Occipital lobe (tissue), 3 donors: ENCODE measurements at places on chromosomes 4 and X.

DNA sequence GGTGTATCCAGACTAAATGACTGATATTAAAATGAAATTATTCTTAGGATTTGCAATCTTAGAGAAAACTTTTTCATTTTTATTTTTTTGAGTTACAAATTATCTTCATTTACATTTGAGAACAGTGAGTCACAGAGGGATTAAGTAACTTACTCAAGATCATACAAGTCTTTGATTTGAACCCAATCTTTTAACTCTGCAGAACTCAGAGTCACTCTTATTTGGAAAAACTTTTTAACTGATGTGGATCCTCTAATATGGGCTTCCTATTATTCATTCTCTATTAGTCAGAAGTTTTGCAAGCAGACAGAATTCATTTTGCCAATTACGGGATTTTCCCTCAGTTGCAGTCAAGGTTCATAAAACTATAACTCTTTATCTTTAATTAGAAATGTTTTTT lies 20.1 kb downstream of the HPRT1 start:
- no peak for DNase-seq

GRCh38 chr4:177968817-177969442 lies 526.7 kb upstream of the AGA start:
- DNase-seq: no peak

DNA sequence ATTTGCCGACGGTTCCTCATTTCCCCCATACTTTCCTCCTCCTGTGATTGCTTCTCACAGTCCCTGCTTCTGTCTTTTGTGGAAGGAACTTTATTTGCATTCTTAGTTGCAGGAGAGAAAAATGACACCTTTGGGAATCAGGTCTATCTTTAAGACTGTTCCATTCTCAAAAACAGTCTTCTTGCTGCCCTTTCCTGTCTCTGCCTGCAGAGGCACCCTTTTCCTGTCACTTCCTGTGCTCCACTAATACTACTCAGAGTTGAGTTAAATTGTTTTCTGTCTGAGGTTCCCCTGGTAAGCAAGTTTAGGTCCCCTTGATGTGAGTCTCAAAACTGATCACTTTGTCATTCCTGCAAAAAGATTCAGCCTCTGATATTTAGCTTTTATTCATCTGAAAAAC lies 208.8 kb upstream of the CLNK start:
- no peak for DNase-seq

DNA sequence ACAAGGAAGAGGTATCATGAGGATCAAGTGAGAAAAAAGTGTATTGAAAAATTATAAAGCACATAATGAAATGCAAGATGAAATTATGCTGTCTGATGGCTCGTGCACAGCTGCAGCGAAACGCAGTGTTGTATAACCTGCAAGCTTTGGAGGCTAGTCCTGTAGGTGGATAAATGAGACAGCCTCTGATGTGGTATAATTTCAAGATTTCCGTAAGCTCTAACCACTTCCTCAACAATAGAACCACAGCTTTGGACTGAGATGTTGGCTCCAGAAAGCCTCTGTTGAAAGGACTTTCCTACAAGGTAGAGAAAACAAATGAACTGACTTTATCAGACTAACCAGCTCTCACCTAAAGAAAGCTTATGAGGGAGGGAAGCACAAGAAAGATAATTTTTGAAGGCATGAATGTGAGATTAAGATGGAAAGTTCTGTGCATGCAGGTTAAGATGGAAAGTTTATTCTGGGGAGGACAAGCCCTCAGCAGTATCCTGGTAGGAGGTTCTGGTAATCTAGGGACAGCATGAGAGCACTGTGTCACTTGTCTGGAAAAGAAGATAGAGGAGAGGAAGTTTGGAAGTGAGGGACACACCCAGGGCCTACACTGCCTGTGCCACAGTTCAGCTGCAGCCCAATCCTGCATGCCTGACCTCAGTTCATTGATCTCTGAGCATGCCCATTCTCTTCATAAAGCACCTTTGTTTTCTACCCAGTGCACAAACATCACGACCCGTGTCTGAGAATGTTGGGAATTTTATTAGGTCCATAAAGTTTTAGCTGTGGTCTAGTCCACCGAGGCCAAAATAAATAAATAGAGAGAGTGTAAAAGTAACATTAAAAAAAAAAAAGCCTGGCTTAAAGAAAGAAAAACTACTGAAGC lies 161.5 kb upstream of the SFRP2 start:
- DNase-seq: no peak

DNA sequence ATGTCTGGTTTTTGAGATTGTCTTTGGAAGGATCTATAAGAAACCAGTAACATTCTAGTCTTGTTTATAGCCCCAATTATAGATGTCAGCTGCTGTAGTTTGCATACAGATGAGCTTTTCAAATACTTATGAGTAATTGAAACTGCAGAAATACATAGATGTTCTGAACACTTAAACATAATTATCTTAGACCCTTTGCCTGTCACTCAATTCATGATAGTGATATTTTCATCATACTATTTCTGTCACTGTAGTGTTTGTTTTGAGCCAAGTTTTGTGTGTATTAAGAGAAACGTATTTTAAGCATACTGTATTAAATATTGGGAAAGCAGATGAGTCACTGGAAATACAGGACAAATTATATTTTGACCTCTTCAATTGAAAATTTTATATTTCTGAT lies 69.8 kb upstream of the SMARCA5 start:
- DNase-seq: no peak

DNA sequence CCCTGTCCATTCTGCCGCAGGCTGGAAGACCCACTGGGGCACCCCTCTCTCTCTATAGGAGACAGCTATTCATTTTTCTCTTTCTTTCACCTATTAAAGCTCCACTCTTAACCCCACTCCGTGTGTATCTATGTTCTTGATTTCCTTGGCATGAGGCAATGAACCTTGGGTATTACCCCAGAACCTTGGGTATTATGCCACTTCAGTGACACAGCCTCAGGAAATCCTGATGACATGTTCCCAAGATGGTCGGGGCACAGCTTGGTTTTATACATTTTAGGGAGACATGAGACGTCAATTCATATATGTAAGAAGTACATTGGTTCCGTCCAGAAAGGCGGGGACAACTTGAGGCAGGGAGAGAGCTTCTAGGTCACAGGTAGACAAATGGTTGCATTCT lies 13.4 kb downstream of the HTT-AS start:
- no peak for DNase-seq

DNA sequence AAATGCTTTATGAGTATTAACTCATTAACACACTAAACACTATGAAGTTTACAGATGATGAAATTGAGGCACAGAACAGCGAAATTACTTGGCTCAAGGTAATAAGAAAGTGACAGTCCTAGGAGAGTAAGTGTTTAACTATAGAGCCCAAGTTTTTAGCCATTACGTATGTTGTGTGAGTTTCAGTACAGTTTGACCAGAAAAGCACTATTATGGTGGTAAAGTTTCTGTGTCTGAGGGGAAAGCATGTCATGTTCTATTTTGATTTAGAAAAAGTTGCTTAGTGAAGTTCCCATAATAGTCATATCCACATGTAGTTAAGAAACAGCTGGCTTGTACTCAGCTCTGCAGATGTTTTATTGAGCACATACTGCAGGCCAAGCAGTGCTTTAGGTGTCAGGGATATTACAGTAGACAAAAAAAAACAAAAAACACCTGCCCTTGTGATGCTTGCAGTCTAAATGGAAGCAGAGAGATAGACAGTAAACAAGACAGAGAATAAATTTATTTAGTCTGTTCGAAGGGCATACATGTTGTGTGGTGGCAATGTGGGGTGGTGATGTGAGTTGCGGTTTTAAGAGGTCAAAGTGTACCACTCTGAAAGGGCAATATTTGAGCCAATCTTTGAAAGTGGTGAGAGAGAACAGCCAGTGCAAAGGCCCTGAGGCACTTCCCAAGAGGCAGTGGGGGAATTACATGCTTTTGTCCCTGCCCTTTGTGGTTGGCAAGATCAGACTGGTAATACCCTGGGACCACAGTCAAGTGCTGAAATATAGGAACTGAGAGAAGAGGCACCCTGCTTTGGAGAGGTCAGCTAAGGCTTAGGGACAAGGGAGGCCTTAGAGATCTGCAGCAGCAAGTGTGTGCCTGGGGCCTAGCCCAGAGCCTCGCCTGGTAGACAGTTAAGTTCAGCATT lies 6.2 kb downstream of the TMEM131L start:
- DNase-seq: no peak

- DNase-seq: no peak
These were observed 917.1 kb downstream of the RAPGEF2 start for GRCh38 chr4:160019936-160020335.

DNA sequence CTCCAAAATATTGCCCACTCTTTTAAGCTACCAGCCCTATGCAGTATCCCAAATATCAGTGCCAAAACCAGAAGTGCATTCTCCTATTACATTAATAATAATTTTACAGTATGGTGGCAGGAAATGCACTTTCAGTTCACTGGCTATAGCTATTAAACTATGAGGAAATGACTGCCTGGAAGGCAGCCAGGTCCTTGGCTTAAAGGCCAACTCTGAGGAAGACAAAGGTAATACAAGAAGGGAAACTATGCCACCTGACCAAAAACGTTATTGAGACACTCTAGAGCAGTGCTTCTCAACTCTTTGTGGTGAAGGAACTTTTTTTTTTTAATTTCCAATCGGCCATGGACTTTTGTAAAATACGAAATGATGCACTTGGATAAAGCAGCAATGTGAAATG lies 133.6 kb upstream of the VAMP7 start:
- DNase-seq: no peak

- no peak for DNase-seq
These were observed 474.7 kb downstream of the SPRY1 start for GRCh38 chr4:123871341-123871740.

DNA sequence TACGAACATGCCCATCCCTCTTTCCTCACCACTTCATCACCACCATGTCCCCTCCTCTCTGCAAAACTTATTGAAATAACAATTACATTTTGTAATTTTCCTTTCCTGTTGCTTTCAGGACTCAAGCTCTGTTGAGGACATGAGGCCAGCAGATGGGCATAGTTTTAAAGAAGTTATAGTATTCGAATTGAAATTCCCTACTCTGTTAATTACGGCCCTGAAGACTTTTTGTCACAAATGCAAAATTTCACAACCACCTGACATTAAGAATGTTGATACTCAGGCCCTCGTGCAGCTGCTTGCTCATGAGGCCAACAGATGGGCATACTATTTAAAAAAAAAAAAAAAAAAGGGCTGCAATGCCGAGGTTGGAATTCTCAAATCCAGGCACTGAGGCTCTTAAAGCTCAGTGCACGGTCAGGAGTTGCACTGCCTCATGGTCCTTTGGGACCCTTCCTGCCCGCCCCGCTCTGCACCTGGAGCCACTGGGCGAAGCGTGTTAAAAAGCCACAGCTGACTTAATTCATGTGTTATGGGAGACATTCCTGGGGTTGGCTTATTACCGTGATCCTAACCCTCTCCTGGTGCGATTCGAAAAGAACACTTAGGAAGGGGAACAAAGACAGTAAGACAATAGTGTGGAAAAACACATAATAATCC lies 34.2 kb upstream of the FAT1 start:
- no peak for DNase-seq

- DNase-seq: no peak
These were observed 157.9 kb upstream of the DKK2 start for GRCh38 chr4:107194005-107194404.

- no peak for DNase-seq
These were observed 66.6 kb downstream of the RXFP1 start for GRCh38 chr4:158588285-158588684.

- DNase-seq: no peak
These were observed 369.2 kb downstream of the MID1IP1 start for GRCh38 chrX:39170464-39170863.

GRCh38 chr4:117831060-117831683 lies 203.1 kb upstream of the NDST3 start:
- no peak for DNase-seq

- no peak for DNase-seq
These were observed 92.8 kb downstream of the FRAS1 start for GRCh38 chr4:78149751-78150542.

GRCh38 chr4:63983224-63983623 lies 426.0 kb downstream of the TECRL start:
- DNase-seq: no peak

- DNase-seq: no peak
These were observed 4.4 kb upstream of the GIMD1 start for GRCh38 chr4:106373026-106373425.

DNA sequence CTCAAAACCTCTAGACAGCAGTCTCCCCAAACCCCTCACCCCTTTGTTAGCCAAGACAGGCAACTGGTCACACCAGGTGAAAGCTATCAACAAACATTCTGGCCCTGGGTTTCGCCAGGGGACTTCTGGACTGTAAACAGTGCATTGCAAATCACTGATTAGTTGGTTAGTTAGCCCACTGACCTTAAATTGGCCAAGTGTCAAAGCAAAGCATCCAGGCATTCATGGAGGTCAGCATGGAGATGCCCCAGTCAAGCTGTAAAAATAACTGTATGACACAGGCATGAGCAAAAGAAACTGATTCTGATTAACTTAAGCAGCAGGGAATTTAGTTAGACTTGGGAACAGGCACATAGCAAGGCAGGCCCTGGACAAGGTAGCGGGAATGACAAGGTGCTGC lies 156.0 kb upstream of the TTC29 start:
- DNase-seq: no peak

GRCh38 chr4:40600850-40601249 lies 28.8 kb downstream of the RBM47 start:
- no peak for DNase-seq

DNA sequence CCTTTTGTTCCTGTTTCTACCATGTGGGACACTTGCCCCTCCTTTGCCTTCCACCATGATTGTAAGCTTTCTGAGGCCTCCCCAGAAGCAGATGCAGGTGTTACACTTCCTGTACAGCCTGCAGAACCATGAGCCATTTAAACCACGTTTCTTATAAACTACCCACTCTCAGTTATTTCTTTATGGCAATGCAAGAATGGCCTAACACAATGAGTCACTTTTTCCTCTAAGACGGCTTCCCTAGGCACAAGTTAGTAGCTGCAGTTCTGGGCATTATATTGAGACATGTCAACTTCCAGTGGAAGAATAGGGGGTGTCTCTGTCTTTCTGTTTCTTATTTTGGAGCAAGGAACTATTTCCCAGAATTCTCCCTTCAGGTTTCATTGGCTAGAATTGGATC lies 32.9 kb upstream of the DIPK2B start:
- DNase-seq: no peak

GRCh38 chrX:21373001-21373400 lies 1.2 kb upstream of the CNKSR2 start:
- no peak for DNase-seq
